GOT3 (cell line): ENCODE measurements at places on chromosomes 1 and 21.

DNA sequence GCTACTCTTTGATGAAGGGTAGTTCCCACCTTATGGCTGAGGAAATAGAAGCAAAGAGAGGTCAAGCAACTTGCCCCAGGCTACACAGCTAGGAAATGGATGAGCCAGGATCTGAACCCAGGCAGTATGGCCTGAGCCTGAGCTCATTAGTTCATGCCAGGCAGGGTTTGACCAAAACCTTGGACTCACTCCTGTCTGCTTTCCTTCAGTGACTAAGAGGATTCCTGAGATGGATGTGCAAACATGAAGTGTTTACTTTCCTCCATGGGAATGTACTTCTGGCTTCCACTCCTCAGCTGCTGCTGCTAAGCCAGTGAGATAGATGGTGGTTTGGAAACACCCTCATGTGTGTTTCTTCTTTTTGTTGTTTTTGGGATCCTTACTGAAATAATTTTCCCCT lies 35.1 kb upstream of the ERRFI1 start:
- no peak for DNase-seq

DNA sequence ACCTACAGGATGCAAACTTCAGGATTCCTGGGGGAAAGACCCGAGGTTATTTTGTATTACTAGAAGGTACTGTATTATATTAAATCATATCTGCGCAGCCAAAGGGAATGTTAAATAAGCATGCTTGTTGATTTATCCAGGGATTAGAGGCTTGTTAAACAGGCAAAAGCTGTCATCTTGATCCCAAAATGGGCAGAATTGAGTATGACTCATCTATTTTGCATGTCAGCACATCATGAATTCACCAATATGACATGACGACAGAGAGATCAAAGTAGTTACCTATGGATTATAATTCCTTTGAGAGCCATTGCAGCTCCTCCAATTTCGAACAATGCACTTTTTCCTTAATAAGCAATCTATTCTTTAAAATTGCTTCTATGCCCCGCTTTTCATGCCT lies 66.1 kb downstream of the TBX15 start:
- no peak for DNase-seq

GRCh38 chr21:21025742-21026141 lies 27.5 kb downstream of the NCAM2 start:
- no peak for DNase-seq

GRCh38 chr1:119266858-119267257 lies 101.7 kb upstream of the HAO2 start:
- no peak for DNase-seq

DNA sequence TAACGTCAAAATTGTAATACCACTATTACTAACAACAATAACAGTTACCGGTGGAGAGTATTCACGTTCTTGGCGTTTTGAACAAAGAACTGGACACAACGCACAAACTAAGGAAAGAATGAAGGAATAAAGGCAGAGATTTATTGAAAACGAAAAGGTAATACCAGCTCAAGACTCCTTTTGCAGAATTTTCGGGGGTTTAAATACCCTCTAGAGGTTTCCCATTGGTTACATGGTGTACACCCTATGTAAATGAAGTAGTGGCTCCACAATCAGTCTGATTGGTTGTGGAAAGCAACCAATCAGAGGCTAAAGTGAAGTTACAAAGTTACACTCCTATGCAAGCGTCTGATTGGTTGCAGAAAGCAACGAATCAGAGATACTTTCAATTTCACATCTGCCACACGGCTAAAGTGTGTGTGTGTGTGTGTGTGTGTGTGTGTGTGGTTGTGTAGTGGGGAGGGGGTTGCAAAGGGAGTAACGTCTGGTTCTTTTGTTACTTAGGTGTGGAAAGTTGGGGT lies 1.1 kb upstream of the GTF2B start:
- no peak for DNase-seq

DNA sequence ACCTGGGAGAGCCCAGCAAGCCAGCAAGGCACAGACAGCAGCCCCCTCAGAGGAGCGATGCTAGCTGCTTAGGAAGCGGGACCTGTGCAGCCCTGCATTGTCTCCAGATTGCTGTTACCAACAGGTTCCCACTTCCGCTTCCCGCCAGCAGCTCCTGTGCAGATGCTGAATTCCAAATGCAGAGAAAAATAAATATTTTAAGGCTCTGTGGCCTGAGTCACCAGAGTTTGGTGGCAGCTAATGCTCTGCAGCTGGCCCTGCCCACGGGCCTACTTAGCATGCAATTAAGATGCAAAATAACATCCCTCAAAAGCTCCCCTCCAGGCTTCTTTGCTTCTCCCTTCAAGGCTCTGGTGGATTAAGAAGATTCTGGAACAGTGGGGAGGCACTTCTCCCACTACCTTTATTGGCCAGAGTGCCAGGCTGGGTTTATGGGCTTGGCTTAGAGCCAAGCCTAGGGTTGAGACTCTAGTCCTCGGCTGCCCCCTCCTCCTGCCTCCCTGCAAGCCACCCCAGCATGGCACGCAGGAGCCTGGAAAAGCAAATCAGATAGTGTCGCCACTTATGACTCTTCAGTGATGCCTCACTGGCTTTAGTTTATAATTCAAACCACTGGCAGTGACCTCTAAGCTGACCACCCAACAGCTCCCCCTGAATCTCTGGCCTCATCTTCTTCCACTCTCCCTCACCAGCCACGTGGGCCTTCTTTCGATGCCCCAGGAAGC lies 207.1 kb upstream of the ZC3H12A start:
- DNase-seq: no peak

DNA sequence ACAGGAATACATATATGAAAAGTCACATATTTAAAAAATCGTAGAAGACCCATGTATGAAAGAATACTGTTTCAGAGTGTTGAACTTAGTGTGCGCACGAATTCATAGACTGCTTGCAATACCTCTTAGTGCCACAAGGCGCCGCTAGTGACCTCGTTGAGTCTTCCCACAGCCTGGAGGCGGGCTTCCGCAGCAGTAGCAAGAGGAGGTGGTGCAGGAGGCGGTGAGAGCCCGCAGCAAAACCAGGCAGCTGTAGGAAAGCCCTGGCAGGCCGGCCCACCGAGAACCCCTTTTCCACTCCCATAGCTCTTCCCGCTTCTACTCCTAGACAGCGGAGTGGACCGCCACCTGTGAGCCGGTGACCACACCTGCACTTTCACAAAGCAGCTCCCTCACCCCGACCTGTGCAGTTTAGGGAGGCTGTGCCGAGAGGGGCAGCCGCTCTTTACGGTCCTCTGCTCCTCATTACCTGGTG lies 23.5 kb downstream of the MTARC1 start:
- no peak for DNase-seq

- no peak for DNase-seq
Measured at GRCh38 chr1:59977075-59977410, 50.5 kb upstream of the CYP2J2 start.

DNA sequence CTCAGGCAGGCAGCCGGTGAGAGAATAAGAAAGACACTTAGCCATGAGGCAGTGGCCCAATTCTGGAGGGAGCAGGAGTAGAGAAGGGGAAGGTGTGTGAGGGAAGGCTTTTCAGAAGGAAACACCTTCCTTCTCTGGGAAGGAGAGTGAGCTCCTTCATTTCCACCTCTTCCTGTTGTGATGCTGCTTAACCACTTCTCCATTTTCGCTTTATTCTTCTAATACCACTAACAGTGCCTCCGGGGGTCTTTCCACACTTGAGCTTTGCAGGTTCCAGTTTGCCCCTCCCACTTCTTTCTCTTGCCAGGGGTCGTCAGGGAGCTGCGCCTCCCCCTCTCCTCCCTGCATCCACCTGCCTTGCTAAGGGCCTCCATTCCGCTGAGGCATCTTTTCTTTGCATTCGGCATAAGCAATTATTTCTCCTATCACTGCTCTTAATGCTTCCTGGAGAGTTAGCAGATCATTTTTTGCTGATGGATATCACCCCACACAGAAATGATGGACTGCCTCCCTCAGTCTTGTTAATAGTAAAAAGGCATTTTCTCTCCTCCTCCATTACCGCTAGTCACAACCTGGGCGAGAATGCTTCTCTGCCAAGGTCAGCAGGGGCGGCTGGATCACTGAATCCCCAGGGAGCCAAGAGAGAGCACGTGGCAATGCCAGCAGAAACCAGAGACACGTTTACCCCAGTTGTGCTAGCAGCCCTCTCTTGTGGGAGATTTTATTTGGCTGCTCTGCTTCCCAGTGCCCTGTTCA lies 74.8 kb downstream of the ELAVL4 start:
- no peak for DNase-seq

DNA sequence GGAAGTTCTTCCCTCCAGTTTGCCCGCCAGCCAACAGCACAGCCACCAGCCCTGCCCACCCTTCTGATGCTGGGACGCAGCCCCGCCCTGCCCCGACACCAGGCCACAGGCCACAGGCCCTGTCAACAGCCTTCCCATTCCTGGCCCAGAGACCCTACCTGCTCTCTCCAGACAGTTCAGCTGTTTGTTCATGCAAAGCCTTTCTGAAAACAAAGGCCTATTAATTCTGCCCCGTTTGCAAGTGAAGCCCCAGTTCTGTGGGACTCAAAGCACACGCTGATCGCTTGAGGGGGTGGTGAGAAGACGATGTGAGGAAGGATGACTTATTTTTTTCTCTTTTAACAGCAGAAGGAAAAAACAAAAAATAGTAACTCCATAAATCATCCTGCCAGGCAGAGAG lies 55.4 kb upstream of the KIF26B start:
- DNase-seq: no peak

DNA sequence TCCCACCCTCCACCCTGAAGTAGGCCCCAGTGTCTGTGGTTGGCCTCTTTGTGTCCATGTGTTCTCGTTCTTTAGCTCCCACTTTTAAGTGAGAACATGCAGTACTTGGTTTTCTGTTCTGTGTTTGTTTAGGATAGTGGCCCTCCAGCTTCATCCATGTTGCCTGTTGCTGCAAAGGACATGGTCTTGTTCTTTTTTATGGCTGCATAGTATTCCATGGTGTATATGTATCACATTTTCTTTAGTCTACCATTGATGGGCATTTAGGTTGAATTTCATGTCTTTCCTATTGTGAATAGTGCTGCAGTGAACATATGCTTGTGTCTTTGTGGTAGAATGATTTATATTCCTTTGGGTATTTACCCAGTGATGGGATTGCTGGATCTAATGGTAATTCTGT lies 6.1 kb downstream of the HIPK1 start:
- no peak for DNase-seq

DNA sequence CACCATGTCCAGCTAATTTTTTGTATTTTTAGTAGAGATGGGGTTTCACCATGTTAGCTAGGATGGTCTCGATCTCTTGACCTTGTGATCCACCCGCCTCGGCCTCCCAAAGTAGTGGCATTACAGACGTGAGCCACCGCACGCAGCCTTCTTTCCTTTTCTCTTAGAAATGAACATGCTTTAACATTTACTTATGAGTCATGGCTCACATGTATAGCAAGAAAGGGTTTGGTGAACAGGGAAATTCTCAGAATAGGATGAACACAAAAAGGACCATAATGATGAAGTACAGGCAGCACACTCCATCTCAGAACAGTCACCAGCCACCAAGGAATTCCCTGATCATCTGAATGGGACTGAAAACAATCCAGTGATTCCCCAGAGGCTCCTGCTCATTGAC lies 9.4 kb upstream of the VAMP4 start:
- DNase-seq: no peak
